ENCODE measurements at places on chromosomes 13 and 19. TPM values are rescaled to one million over a fixed set of nuclear protein-coding genes. Genes with fewer than 3 reads are reported as not detected.
A peak's percentile ranks its signal among the peaks of the same experiment; 100 is the strongest.

GRCh38 chr13:96810104-96810503 is 184.2 kb downstream of the OXGR1 start:
- no peak for DNase-seq

GRCh38 chr19:7460562-7460966 is 28.3 kb downstream of the PEX11G start:
- no peak for DNase-seq

FCGBP gene
- 10.3 TPM for total RNA-seq

CEACAM3 gene
- total RNA-seq = 1.2 TPM

- no peak for DNase-seq
Observed at GRCh38 chr19:4144666-4145249, 8.7 kb upstream of the CREB3L3 start.

DNA sequence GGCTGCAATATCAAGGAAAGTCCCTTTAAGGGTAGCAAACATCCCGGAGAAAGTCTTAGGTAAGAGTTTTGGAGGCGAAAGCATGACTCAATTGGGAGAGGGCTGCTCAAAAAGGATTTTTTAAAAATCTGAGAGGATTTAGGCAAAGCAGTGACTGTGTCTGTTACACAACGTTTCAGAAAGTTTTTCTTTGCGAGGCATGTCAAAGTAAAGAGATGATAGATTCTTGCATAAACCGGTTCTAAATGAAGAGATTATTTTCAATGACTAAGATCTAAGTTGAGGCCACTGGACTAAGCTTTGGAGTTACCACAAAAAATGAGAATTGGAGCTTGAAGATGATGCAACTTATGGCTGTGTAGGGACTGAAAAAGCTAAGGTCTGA is 43.7 kb upstream of the ENOX1 start:
- no peak for DNase-seq

GRCh38 chr13:95505986-95506385 is 46.5 kb upstream of the CLDN10 start:
- no peak for DNase-seq

MCF2L gene
- total RNA-seq = 69.7 TPM

- no peak for DNase-seq
Observed at GRCh38 chr13:100809129-100809390, 134.5 kb upstream of the TMTC4 start.

DNA sequence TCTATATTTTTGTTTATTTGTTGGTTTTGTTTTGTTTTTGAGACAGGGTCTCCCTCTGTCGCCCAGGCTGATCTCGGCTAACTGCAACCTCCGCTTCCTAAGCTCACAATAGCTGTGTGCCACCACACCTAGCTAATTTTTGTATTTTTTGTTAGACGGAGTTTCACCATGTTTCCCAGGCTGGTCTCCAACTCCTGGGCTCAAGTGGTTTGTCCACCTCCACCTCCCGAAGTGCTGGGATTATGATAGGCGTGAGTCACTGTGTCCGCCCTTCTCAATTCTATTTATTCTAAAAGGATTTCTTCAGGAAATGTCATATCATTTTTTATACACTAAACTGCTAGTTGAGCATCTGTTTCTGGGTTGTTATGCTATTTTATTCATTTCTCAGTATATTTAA is 1206.0 kb downstream of the OLFM4 start:
- no peak for DNase-seq

- no peak for DNase-seq
Observed at GRCh38 chr19:38402623-38402966, 298 bp upstream of the FAM98C start.

- DNase-seq = no peak
Observed at GRCh38 chr13:73938372-73939070, 195.7 kb downstream of the KLF12 start.

PLPPR3 gene
- total RNA-seq = 0.46 TPM

- no peak for DNase-seq
Observed at GRCh38 chr19:29259153-29259552, 46.2 kb upstream of the UQCRFS1 start.

DNA sequence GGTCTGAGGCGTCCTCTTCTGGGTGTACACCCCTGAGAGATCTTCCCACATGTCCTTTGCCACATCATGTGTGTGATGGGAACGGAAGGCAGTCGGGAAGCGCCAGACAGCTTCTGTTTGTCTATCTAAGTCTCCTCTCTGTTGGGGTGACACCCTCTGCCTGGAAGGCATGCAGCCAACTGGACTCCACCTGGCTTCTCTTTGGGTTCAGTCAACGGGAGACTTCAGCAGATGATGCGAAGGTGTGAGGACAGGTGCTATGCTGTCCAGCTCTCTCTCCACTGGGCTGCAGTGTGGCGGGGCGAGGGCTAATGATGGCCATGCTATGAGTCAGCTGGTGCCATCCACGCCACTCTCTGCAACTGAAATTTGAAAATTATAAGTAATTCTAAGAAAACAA is 14.3 kb upstream of the SBK3 start:
- DNase-seq = no peak

DNA sequence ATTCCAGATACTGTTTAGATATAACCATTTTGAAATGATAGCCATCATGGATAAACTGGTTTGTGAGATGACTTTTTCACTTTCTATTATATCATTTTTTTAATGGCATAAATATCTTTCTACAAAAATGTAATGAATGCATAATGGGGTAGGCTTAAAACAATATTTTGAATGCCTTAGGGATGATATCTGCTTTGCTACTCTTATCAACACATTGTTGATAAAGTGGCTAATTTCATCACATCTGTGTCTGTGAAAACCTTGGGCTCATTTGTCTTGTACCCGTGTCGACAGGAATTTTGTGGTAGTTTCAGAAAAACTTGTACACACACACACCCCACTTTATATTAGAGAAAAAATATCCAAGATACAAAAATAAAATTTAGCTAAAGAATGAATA is 44.1 kb downstream of the SLITRK6 start:
- DNase-seq = no peak

DNA sequence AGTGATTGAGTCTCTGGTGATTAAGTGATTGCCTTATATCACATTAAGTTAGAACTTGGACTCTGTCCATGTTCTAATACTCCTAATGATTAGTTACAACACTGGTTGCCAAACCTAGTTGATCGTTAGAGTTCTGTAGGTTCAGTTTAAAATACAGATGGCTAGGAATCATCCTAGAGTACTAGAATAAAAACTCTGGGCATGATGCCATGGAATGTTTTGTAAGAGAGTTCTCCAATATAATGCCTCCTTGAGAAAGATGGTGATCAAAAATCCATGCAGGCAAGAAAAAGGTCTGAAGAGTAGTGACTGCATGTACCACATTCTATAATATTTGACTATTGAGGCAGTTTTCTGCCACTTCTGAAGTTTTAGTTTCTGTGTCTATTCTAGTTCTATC is 176.3 kb downstream of the GPC5 start:
- no peak for DNase-seq

CEACAM1 gene
- 13.1 TPM for total RNA-seq

DNA sequence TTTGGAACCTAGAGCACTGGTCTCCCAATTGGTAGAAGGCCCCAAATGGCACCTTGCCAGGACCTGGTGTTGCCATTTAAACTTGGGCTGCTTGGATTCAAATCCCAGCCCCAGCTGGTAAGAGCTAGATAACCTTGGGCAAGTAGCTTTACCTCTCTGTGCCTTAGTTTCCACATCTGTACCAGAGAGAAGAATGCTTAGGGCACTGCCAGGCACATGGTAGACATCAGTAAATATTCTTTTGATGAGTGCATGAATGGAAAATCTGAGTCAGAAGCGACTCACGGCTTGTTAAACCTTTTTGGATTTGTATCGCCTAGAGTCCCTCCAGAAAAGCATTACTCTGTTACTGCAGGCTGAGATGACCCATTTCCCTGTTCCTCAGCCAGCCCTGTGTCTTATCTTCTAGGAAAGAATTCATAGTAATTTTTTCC is 90.9 kb downstream of the SIPA1L3 start:
- no peak for DNase-seq

- no peak for DNase-seq
Observed at GRCh38 chr19:51020988-51021651, 1.6 kb upstream of the KLK10 start.

DNA sequence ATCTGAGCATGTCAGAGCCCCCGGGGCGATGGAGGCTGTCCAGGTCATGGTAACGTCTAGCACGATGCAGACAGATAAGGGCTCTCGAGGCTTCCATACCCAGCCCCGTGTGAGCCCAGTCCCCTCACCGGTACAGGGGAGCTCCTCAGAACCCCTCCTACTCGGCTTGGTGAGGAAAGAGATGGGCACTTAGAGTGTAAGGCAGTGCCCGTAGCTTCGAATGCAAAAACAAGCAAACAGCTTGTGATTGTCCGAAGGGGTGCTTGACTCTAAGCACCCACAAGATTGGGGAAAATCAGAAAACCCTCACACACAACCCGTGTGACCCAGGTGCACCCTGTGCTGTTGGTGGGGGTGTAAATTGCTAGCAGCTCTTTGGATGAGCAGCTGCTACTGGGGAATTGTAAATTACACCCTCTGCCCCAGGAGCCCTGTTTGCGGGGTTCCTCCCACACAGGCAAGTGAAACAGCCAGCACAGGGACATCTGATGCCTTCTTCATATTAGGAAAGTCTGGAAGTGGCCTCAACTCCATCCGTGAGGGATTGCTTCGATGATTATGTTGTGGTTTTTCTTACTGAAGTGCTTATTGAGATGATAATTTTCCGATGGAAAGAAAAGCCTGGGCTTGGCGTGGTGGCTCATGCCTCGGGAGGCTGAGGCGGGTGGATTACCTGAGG is 918 bp upstream of the PSPN start:
- DNase-seq = no peak

VSTM2B gene
- total RNA-seq = not detected

SYMPK gene
- 70.6 TPM for total RNA-seq

GPR4 gene
- total RNA-seq = 18.5 TPM

DNA sequence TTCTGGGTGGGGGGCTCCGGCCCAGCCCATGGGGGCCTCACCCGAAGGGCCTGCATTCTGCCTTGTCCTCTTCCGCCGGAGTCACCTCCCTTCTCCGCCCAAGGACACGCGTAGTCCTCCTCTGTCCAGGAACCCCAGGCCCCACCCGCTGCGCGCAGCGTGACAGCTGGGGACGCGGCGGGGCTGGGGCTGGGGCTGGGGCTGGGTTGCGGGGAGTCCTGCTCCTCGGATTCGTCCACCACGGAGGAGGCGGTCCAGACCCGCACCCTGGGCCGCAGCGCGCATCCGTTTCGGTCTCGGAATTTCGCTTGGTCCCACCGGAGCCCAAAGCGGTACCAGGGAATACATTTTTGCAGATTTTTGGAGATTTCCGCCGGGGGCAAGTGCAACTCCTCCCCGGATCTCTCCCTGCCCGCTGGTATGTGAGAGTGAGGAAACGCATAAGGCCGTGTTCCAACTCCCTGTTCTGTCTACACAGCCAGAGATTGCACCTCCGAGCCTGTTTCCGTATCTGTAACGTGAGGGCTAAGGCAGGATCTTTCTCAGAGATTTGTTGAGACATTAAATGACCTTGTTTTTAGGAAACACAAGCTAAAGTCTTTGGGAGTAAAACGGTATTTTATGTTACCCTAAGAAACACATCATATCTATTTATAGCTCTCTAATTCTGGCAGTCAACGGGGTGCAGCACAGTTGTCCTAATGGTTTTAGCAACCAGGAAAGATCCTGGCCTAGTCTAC is at the start of gene COX7A1:
COX7A1 (minus strand) TSS at position 96 of the 740 bp plus-strand sequence; CDS start at position 56, 40 bp downstream.
- peak; percentile 75 for DNase-seq

ZNF154 gene
- 4.5 TPM for total RNA-seq

GRCh38 chr13:30113983-30114570 is 193.3 kb downstream of the KATNAL1 start:
- no peak for DNase-seq

GRCh38 chr13:39379667-39380655 is 223.0 kb downstream of the LHFPL6 start:
- no peak for DNase-seq

DNA sequence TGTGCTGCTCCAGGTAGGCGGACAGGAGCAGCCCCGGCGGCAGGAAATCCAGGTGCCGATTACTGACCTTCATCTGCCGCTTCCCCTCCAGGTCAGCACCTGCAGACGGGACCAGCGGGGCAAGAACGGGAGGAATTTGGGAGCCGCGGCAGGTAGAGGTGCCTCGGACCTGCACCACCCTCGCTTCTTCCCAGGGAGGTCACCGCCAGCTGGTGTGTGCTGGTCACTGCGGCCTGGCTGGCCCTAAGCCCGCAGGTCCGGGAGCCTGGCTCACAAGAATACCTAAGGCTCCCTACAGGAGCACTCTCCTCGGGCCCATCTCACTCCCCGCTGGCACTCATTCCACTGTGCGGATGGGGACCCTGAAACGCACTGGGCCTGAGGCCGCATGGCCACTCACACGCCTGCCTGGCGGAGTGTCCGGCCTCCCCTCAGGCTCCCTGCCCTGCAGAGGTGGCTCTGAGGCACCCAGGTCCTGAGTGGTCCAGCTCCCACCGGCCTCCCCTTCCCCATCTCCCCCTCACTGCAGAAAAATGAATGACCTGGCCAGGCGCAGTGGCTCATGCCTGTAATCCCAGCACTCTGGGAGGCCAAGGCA is 4.3 kb downstream of the RNU6-9 start:
- no peak for DNase-seq

DNA sequence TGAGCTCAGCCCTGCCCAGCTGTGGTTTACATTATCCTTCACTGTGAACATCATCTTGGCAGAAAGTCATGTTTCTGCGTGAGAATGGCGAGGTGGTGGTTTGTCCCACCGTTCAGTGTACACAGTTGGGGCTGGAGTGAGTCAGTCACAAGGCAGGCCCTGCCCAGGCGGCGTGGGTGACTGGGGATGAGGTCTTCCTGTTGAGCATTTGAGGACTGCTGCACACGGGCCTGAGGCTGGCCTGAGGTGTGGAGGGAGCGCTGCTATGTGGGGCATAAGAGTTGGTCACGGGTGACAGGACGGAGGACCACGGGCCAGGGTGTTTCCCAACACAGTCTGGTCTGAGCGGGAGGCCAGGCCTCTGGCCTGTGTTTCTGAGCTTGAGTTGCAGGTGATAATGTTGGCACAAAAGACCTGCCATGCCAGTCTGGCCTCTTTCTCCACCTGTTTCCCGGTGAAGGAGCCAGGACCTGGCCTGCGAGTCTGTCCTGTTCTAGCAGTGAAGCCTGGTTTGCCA is 13.4 kb upstream of the C19orf33 start:
- DNase-seq = peak; percentile 82

DNA sequence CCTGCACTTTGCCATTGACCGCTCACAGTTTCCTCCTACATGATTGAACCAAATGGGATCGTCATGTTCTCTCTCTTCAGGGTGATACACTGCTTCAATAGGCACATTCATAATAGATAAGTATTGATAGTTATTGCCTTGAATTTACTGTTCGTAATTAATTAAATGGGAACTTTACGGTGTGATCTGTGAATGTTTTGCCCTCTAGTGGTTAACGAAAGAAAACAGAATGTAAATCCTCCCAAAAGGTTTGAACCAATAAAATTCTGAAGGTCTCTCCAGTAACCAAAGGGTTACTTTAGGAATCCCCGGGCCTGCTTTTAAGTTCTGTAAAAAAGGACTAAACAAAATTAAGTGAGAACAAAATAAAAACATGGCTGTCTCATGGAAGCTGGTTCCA is 389.3 kb downstream of the DACH1 start:
- no peak for DNase-seq
